ENCODE measurements at places on chromosomes 4 and X.
A peak's percentile ranks its signal among the peaks of the same experiment; 100 is the strongest.

DNA sequence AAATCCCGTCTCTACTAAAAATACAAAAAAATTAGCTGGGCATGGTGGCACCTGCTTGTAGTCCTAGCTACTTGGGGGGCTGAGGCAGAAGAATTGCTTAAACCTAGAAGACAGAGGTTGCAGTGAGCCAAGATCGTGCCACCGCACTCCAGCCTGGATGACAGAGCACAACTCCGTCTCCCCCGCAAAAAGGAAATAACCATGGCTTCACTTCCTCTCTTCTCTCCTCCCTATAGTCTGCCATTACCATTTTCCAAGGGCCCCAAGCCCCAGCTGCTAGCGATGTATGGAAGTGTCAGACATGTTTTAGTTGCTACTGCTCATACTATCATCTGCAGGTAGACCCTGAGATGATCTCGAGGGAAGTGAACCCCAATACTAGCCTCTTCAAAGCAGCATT lies 177.3 kb upstream of the FAM9B start:
- no peak for DNase-seq

GRCh38 chr4:68905939-68906779 lies 45.4 kb downstream of the UGT2A3 start:
- DNase-seq: no peak

DNA sequence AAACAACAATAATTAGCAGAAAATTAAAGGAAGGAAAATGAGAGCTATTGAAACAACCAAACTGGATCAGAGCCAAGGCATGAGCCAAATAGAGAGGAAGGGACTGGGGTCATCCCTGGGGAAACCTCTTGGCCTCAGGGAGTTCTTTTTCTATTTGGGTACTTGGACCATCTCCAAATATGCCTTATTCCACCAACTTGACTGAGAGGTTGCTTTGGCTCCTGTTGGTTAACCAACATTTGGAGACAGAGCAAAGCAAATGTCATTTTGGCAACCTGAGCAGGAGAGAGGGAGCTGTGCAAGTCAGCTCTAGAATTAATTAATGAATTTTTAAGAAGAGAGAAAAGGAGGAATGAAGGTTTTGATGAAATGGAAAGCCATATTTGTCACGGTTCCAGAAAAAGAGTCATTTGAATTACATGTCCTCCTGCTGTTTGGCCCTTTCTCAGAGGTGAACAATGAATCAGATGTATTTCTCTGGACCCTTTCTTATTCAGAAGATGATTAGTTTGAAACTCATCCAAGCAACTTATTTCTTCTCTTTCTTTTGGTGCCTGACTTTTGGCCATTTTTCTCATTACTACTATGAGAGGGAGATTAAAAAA lies 119.1 kb downstream of the CNKSR2 start:
- DNase-seq: no peak

DNA sequence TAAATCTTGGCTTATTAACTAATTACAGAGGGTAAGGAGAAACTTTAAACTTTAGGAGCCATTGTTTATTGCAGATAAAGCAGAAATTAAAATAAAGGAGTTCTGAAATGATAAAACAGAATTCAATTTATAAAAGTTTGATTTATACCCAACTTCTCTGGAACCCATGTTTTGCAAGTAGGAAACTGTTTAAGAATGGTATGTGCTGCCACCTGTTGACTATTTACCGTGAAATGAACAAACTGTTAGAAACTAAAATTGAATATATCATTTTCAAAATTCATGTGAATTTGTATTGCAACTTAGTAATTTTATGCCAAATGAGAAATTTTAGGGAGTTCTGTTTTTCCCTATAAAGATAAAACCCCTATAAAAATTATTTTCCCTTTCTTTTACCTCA lies 11.0 kb upstream of the TBC1D8B start:
- no peak for DNase-seq

GRCh38 chrX:85159644-85160043 lies 83.9 kb downstream of the SATL1 start:
- DNase-seq: no peak

GRCh38 chr4:80507507-80507906 lies 172.0 kb downstream of the CFAP299 start:
- DNase-seq: no peak

GRCh38 chr4:125421547-125421946 lies 106.8 kb downstream of the FAT4 start:
- DNase-seq: no peak

- no peak for DNase-seq
Observed at GRCh38 chr4:151563194-151563593, 154.2 kb downstream of the FHIP1A start.

- no peak for DNase-seq
Observed at GRCh38 chr4:77826275-77826674, 7.1 kb upstream of the CNOT6L start.

GRCh38 chr4:633976-634598 lies 8.7 kb downstream of the PDE6B start:
- DNase-seq: no peak

GRCh38 chr4:184251670-184251980 lies 34.0 kb upstream of the ENPP6 start:
- no peak for DNase-seq

DNA sequence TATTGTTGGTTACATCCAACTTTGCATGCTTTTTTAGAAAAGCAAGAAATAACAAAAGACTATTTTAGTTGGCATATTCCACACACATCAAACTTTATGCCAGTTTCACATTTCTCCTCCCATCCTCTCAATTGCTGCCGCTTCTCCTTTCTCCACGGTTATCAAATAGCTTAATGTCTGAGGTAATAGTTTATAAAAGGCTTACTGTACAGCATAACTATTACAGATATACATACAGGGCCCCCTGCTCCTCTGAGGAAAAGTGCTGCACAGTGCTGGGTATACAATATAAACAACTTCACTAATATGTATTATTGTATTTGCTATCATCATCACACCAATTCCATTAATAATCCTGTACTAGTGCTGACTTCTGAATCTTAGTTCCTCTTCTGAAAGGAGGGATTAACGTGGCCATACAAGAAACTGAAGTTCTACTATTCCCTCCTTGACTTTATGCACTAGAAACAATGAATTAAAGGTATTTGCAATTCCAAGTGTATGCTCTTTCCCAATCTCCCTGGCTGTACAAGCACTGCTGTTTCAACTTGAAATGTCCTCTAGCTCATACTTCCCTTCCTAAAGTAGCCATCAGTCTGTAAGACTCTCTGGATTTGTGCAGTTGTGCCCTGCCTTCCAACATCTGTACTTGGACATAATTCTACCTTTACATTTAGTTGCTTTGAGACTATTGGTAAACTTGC lies 2.5 kb downstream of the CCNI start:
- DNase-seq: no peak

DNA sequence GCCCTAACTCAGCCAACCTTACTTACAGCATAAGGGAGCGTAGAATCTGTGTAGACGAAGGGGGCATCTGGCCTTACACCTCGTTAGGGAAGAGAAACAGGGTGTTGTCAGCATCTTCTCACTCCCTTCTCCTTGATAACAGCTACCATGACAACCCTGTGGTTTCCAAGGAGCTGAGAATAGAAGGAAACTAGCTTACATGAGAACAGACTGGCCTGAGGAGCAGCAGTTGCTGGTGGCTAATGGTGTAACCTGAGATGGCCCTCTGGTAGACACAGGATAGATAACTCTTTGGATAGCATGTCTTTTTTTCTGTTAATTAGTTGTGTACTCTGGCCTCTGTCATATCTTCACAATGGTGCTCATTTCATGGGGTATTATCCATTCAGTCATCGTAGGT lies 14.6 kb downstream of the PLP1 start:
- DNase-seq: no peak

- no peak for DNase-seq
Observed at GRCh38 chr4:185227131-185227551, 17.7 kb downstream of the SNX25 start.

DNA sequence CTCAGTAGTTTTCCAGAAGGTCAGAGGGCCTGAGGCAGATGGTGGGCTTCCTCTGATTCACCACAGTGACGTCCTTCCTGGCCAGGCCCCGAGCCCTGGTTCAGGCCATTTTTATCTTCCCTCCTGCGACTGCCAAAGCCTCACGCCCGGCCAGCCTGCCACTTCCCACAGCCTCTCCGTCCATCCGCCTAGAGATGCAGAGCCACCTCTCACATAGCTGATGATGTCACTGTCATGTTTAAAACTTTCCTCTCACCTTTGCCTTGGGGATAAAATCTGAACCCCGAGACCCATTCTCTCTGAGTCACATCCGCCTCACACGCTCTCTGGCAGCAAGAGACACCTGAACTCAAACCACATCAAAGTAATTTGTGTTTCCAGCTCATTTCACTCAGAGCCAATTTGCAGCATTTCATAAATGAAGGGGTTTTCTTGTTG lies 175.3 kb downstream of the QDPR start:
- peak; percentile 81 for DNase-seq

GRCh38 chrX:111041018-111041462 lies 55.0 kb upstream of the PAK3 start:
- DNase-seq: peak; percentile 53

- DNase-seq: no peak
Observed at GRCh38 chr4:138307319-138307718, 65.2 kb upstream of the SLC7A11 start.

DNA sequence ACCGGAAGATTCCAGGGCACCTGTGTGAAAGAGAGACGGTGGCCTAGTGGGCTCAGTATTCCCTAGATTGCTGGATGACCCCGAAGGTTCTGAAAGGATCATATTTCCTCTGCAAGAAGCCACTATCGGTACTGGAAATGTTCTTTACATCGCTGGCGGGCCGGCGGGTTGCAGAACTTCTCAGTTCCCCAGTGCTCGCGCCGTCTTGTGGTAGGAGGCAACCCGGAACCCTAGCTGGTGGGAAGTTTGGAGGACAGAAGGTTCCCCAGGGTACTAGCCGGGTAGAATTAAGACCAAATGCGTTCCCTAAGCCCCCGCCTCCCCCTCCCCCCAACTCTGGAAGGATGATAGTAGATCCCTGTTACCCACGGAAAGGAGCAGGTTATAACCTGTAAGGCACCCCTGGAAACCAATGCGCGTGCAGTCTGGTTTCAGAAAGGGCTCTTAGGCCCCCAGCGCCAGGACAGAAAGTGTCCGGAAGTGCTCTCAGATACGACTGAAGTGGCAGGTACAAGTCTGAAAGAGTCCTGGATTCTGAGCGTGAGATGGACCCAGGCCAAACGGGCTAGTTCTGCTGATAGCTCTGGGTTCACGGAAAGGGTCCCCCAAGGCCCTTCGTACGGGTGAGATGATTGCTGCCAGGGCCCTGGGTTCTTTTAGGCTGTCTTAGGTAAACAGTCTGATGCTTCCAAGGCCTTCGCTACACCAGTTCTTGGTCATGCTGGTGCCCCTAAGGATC lies 61.7 kb upstream of the DCAF8L1 start:
- no peak for DNase-seq

GRCh38 chr4:26197018-26197779 lies 123.6 kb upstream of the RBPJ start:
- peak; percentile 68 for DNase-seq

GRCh38 chr4:14659286-14659685 lies 343.0 kb upstream of the CPEB2 start:
- DNase-seq: no peak

- no peak for DNase-seq
Observed at GRCh38 chr4:53608242-53608641, 17.0 kb upstream of the LNX1 start.

- no peak for DNase-seq
Observed at GRCh38 chrX:103398421-103398864, 22.1 kb downstream of the BEX3 start.

GRCh38 chr4:10006601-10007435 lies 14.5 kb downstream of the SLC2A9 start:
- DNase-seq: no peak

- DNase-seq: no peak
Observed at GRCh38 chrX:104183685-104184084, 17.4 kb downstream of the FAM199X start.

DNA sequence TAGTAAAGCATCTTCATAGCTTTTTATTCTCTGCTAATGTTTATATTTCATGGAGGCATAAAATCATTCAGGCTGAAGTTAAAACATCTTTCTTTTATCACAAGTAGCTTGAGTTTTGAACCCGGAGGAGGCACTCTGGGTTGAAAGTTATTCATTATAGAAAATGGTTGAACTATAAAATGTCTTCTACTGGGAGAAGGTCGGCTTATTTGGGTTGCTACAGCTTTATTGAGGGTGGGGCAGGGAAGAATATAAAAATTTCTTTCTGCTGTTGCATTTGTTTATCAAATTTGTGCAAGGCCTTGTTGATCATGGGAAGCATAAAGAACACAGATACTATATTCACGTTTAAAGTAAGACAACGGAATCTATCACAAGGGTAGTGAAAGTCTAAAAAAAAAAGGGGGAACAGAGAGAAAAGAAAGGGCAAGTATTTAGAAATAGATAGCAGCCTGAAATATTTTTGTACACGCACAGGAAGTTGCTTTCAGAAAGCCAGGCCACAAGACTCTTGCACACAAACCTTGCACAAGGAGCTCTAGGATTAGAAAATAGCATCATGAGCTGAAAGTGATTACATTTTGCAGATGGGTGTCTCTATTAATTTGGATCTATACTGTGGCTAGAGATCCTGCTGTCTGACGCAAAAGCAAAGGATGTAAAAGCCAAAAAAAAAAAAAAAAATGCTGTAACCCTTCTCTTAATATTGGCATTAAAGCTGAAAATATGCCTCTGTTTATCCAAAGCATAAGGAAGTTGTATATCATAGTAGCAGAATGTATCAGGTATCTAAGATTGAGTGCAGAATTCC lies 37.2 kb upstream of the FAM9C start:
- DNase-seq: no peak

DNA sequence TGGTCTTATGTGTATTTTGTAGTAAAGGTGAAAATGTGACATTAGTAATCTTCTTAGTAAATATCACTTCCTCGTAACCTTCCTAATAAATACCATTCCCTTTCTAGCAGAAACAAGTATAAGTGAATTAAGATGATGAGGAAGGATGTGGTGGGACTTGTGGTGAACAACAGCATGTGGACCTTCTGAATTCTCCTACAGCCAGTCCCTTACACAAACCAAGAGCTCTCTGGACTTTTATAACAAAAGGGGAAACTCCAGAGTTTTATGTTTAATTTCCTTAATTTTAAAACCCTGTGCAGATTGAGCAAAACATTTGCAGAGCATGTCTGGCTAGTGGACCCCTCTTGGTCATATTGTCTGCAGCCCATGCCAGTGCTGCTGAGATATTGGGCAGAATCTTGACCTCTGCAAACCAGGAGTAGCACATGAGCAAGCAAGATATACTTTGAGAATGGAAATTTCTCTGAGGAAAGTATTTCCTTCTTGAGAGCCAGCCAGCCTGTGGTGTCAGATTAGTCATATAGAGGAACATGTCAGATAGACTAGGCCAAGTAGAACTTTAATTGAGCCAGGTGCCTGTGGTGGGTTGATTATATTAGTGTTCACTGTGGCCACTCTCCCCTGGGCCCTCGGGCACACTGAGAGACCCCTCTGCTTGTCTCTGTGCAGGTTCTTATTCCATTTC lies 328.2 kb downstream of the DKK2 start:
- DNase-seq: no peak

GRCh38 chr4:118905566-118905965 lies 16.9 kb downstream of the SYNPO2 start:
- DNase-seq: no peak

GRCh38 chrX:106246511-106246910 lies 78.4 kb downstream of the PWWP3B start:
- DNase-seq: no peak

Data from CD4-positive, alpha-beta memory T cell (primary cell).